Stimulated activated CD4-positive, alpha-beta T cell treated with anti-CD3 and anti-CD28 coated beads, Interleukin-1b, Interleukin-23, amount 100 ng/mL, for 4 hours (primary cell): ENCODE measurements at places on chromosomes 12 and 14.

- DNase-seq, result no peak
Measured at GRCh38 chr14:72557671-72558070, 336.2 kb downstream of the DPF3 start.

GRCh38 chr12:22686193-22686592 is 61.2 kb downstream of the ETNK1 start:
- no peak for DNase-seq

DNA sequence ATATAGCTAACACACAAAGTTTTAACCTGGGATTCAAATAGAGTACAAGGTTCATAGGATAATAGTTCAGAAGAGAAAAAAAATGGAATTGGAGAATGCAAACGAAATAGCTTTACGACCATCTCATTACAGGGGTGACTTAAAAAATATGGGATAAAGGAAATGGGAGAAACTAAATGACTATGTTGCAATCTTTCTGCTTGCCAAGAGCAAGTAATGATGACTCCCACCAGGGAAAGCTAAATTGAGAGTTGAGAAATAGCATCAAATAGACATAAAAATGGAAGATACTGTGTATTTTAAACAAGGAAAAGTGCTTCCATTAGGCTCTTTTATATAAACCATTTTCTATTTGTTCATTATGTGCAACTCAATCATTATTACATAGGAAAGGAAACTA is 155.7 kb upstream of the ATXN7L3B start:
- no peak for DNase-seq

DNA sequence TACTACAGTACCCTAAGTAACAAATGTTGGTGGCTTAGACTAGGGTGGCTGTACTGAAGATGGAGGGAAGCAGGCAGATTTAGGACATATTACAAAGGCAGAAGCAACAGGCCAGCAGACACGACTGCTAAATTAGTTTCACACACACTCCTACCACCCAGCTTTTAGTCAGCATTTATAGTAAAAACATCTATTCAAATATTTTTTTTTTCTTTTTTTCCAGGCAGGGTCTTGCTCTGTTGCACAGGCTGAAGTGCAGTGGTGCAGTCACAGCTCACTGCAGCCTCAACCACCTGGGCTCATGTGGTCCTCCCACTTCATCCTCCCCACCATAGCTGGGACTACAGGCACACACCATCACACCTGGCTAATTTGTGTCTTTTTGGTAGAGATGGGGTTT is 72.9 kb downstream of the CDK17 start:
- no peak for DNase-seq

GRCh38 chr12:124626971-124627411 is 59.6 kb upstream of the NCOR2 start:
- DNase-seq, result no peak
